Iris pigment epithelial cell (primary cell): ENCODE measurements at places on chromosomes 11 and 22.

DNA sequence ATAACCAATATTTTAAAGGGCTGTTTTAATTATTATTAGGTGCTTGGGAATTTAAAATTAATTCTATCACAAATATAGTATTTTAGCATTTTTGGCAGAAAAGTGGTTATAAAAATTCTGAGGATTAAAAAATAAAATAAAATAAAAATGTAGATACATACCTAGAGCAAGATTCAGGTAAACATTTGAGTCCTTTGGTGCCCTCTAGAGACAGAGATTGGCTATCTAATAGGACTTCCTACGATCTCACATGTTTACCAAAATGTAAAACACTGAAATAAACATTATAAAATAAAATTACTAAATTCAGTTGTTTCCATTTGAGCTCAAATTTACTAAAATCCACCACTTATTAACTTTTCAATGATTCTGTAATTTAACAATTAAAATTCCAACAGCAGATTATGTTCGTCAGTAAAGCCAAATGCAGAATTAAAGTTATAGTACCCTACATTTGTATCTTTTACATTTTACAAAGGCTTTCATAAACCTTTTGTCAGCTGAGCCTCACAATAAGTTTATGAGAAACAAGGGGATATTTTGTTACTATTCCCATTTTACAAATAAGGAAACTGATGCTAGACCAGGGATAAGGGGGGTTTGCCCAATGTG lies 27.7 kb downstream of the SLC36A4 start:
- peak; percentile 55 for DNase-seq

DNA sequence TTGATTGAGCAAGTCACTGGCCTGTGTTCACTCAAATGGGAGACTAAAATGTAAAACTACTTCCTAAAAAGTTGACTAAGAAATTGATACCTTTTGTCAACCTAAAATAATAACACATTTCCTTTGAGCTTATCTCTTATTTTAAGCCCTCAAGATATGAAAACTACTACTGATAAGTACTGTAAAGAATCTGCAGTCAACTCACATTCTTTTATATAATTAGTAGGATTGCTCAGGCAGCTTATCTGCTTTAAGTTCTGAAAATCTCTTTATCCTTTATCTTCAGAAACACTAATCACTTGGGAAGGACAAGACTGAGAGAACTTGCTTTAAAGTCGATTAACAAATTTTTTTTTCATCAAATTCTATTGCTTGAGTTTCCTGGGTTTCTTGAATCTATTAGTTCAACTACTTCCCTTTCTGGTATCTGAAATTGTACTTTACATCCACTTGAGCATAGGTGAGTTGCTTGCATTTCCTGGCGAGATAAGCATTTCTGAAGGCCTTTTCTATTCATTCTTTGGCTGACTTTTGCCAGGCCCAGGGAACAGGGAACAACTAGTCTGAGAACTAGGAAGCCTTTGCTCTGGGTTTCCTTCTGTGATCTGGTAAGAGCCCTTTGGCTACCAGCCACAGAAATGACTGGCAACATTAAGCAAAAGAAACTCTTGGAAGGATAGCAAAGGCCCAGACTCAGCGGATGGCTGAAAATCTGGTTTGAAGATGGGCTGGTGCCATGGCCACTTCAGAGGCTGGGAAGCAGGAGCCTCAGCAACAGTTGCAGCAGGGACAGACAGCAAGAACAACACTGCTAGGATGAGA lies 19.3 kb upstream of the CSRP3 start:
- peak; percentile 20 for DNase-seq

DNA sequence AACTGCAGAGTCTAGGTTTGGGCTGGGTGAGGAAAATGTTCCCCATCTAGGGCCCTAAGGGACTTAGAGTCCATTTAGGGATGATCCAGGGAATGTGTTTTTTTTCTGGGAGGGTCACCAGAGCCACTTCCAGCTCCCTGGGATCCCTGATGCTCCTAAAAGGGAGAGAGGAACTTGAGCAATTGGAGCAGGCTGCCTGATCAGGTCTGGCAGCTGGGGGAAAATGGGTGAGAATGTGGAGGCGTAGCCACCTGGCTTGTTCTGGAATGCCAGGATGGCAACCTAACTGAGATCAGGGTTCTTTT lies 1.2 kb downstream of the PGAP2 start:
- DNase-seq: no peak

DNA sequence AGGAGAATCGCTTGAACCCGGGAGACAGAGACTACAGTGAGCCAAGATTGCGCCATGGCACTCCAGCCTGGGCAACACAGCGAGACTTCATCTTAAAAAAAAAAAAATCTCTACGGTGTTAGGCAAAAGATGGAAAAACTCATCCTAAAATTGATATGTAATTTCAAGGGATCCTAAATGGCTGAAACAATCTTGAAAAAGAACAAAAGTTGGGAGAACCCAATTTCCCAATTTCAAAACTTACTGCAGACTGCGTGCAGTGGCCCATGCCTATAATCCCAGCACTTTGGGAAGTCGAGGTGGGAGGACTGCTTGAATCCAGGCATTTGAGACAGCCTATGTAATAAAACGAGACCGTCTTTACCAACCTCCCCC lies 31.7 kb upstream of the TOP3B start:
- no peak for DNase-seq

GRCh38 chr11:79342236-79342635 lies 98.6 kb downstream of the TENM4 start:
- DNase-seq: no peak

DNA sequence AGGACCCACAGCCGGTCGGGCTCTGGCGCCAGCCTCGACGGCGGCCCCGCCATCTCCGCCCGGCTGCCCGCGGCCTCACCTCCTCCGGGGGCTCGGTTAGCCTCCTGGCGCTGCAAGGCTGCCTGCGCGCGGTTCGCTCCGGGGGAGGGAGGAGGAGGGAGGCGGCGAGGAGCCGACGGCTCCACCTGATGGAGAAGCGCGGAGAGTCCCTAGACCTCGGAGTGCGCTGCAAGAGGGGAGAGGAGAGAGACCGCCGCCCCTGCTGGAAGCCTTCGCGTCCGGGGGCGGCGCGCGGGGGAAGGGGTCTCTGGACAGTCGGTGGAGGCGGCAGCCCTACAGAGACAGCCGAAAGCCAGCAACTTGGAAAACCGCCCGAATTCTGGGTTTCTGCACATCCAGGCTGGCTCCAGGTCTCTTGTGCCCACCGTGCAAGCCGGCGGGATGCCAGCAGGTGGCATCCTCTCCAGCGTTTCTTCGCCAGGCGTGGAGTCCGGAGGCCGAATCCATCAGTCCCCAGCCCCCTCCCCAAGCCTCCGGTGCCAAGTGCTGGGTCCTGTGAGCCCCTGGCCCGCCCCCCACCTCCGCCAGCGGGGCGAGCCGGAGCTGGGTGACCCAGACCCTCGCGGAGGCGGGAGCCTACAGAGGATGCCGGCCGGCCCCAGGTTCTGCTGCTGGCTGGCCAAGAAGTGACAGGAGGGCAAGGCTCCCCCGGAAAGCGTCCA lies 2.9 kb upstream of the KIRREL3 start:
- no peak for DNase-seq

DNA sequence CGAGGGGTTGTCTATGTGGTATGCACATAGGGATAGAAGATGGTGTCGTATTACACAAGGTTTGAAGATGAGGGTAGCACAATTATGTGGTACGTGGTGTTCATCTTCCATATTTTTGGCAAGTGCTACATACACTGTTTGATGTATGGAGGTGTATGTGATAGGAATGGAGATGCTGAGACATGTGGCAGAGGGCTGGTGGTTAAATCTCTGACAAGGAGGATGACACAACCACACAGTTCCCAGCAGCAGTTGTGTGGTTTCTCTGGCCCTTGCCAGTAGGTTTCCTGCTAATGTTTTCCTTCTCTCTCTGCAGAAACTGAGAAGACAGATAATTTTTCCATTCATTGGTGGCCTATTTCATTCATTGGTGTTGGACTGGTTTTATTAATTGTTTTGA lies 17.0 kb downstream of the NCR3LG1 start:
- no peak for DNase-seq

- peak; percentile 15 for DNase-seq
Measured at GRCh38 chr11:30919389-30920152, 333.4 kb upstream of the MPPED2 start.

GRCh38 chr11:119509969-119510401 lies 87.0 kb upstream of the THY1 start:
- DNase-seq: peak; percentile 96

GRCh38 chr11:36713715-36714114 lies 115.7 kb upstream of the RAG2 start:
- DNase-seq: no peak

DNA sequence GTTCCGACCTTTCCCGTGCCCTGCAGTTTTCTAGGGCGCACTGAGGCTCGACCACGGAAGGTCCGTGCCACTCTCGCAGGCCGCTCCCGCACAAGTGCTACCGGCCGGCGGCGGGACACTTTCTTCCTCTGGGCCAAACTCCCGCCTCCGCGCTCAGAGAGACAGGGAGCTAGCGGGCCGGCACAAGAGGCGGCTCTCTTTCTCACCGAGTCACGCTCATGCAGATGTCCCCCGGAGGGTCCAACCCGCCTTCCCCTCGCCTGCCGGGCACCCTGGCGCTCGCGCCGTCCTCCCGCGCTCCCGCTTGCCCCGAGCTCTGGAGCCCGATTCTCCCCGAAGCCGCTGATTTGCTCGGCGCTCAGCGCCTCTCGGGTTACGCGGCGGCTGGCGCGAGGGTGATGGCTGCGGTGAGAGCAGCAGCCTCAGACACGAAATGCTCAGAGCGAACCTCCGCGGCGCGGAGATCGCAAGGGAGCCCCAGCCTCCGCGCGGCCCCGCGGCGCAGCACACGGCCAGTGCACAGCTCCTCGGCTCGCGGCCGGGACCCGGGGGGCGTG lies 1.0 kb downstream of the LMO1 start:
- DNase-seq: peak; percentile 76

- DNase-seq: peak; percentile 28
Measured at GRCh38 chr11:110795112-110795624, 82.9 kb upstream of the ARHGAP20 start.

- peak; percentile 41 for DNase-seq
Measured at GRCh38 chr11:119518746-119519730, 96.1 kb upstream of the THY1 start.

DNA sequence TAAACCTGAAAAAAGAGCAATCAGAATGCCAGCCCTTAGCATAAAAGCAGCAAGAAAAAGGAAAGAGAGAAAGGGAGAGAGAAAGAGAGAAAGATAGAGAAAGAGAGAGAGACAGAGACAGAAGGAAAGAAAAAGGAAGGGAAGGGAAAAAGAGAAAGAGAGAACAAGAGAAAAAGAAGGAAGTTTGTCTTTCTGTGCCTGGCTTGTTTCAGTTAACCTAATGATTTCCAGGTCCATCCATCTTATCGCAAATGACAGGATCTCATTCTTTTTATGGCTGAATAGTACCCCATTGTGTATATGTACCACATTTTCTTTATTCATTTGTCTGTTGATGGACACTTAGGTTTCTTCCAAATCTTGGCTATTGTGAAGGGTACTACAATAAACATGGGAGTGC lies 230.8 kb downstream of the GUCY1A2 start:
- DNase-seq: no peak

GRCh38 chr11:62340269-62340901 lies 3.1 kb downstream of the ASRGL1 start:
- DNase-seq: peak; percentile 62

DNA sequence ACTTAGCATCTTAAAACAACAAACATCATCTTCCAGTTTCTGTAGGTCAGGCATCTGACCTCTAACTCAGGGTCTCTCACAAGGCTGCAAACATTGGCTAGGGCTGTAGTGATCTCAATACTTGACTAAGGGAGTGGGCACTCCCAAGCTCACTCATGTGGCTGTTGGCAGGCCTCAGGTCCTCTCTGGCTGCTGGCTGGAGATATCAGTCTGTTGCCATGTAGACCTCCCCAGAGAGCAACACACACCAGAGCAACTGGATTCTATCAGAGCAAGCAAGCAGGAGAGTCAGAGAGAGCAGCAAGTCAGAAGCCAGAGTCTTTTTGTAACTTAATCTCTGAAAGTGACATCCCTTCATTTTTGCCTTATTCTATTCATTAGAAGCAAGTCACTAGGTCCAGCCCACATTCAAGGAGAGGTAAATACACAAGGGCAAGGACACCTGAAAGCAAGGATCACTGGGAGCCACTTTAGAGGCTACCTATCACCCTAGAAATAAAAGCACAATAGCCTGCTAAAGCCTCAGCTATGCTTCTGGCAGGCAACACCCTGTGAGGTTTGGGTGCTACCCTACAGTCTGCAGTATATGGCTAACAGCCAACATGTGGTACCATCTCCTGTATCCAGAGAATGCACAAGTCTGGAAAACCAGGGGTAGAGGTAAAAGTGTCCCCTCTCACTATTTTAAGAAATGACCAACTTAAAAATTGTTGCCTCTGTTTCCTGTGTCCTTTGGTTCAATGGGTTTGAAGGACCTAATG lies 33.5 kb upstream of the CD44 start:
- no peak for DNase-seq

DNA sequence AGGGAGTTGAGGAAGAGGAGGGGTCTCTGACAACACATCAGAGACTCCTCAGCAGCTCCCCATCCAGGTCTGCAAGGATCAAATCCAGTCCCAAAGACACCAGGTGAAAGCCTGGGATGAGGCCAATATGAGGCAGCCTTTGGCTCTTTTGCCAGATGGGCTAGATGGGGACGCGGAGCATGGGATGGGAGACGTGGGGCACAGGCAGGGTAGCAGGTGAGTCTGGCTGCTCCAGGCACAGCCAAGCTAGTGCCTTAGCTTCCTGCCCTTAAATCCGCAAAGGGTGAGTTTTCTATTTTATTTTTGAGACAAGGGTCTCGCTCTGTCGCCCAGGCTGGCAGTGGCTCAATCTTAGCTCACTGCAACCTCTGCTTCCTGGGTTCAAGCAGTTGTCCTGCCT lies 19.6 kb upstream of the DRICH1 start:
- DNase-seq: no peak

DNA sequence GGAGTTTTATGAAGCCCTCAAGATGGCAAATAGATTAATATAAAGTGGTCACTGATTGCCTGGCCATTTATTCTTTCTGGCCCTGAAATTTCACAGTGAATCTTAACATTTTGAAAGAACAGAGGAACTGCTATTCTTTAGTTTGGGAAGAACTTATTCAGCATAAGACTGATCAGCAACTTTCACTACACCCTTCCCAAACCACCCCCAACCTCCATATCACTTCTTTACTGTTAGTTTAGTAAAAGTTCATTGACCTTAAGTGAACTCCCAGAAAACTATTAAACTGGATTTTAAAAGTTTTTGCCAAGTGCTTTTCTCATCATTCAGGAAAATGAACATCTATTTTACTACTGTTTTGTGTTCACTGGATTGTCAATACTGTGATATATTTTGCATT lies 77.4 kb downstream of the NARS2 start:
- no peak for DNase-seq
